Esophagus muscularis mucosa (tissue), 4 donors: ENCODE measurements at places on chromosomes 4 and X. TPM values are rescaled to one million over a fixed set of nuclear protein-coding genes. Genes with fewer than 3 reads are reported as not detected.
A peak's percentile ranks its signal among the peaks of the same experiment; 100 is the strongest.

DNA sequence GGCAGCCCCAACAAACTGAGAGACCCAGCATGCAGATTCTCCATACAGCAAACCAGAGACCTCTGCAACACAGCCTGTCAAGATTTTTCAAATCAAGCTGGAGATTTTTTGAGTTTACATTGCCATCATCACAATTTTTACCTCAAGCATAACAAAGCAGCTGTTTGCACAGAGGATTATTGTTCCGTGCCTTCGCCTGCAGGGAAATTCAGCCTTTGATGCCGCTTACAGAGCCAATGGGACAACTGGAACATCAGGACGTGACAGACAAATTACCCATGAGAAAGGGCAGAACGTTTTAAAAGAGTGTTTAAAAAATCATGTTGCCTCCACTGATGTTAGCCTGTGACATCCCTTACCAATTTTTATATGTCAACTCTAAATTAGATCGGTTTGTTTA lies 363.7 kb downstream of the FBXW7 start:
- H3K4me3 ChIP-seq = no peak overlapping the region
- no peaks in the 10 kb centered on the region for H3K27me3 ChIP-seq
- H3K36me3 ChIP-seq = no peaks in the 10 kb centered on the region
- H3K4me1 ChIP-seq = no peaks in the 10 kb centered on the region
- H3K27ac ChIP-seq = no peak overlapping the region

The C4orf36 gene
- total RNA-seq = not detected

The COL4A6 gene
- 126 TPM for total RNA-seq

- no peaks in the 10 kb centered on the region for H3K27me3 ChIP-seq
- H3K4me1 ChIP-seq = no peaks in the 10 kb centered on the region
- no peak overlapping the region for H3K27ac ChIP-seq
- no peaks in the 10 kb centered on the region for H3K36me3 ChIP-seq
Measured at GRCh38 chrX:125762954-125763353, 403.1 kb downstream of the DCAF12L2 start.

DNA sequence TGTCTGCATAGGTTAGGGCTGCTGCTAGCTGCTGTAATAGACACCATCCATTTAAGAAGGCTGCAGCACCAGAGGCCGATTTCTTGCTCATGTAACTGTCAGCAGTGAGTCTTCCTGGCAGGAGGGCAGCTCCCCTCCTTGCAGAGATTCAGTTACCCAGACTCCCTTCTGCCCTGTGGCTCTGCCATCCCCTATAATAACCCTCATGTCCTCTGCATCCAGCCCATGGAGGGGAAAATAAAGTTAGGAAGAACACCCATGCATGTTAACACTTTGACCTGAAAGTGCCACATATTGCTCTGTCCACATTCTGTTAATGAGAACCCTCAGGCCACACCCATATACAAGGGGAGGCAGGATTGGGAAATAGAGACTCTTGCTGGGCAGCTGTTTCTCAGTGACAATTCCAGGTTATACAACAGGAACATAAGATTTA lies 5.4 kb downstream of the STBD1 start:
- H3K27ac ChIP-seq = no peak overlapping the region
- no peaks in the 10 kb centered on the region for H3K36me3 ChIP-seq
- H3K4me3 ChIP-seq = no peak overlapping the region
- H3K27me3 ChIP-seq = no peaks in the 10 kb centered on the region

DNA sequence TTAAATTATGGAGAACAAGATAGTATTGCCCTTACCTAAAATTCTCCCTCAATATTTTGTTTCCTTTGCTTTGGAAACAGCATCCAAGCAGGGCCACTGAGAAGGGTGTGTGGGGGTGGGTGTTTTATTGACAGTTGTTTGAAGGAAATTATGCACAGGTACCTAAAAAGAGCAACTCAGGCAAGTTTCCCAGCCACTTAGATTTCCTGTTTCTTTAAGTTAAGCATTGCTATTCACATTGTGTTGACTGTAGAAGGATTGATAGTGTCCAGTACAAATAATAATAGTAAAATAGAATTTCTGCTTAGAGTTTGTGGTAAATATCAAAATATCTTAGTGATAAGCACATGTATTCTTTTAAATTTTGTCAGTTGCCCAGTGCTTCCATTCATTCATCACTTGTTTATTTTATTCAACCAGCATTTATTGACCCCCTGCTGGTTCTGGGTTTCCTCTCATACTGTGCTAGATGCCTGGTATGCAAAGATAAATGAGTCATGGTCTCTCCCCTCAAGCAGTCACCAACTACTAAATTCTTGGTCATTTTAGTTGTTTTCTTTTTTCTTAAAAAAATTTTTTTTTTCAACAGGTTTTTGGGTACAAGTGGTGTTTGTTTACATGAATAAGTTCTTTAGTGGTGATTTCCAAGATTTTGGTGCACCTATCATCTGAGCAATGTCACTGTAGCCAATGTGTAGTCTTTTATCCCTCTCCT lies 50.0 kb downstream of the GALNT7 start:
- H3K36me3 ChIP-seq = no peaks in the 10 kb centered on the region
- no peaks in the 10 kb centered on the region for H3K27me3 ChIP-seq
- no peak for DNase-seq
- H3K4me1 ChIP-seq = peaks cover 9% of the 10 kb centered on the region
- H3K4me3 ChIP-seq = no peak overlapping the region
- H3K27ac ChIP-seq = no peak overlapping the region

The CMC4 gene
- total RNA-seq = 28.0 TPM

The ARSJ gene
- 19.5 TPM for total RNA-seq

DNA sequence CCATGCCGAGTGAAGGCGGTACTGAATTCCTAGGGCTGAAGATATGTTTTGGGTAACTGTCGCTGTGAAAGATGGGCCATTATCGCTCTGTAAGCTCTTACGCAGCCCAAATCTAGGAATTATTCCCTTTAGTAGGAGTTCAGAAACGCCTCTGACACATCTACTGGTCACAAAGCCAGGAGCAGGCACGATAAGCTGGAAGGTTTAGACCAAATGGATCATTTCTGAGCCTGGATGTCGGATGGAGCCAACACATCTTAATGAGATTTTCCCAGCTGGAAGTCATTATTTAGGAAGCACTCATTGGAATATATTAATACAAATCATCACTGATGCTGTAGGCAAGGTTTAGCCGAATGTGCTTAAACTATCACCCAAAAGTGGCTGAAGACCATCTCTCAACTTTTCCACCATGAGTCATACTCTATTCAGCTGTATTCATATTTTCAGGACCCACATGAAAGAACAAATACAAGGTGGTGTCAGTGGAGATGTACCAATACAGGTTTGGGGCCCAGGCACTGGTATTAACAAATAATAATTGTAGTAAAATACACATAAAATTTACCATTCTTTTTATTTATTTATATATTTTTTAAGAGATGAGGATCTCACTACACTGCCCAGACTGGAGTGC lies 34.2 kb upstream of the ATRX start:
- H3K27ac ChIP-seq = no peak overlapping the region
- no peaks in the 10 kb centered on the region for H3K36me3 ChIP-seq
- DNase-seq = no peak
- H3K4me1 ChIP-seq = no peaks in the 10 kb centered on the region

- no peak overlapping the region for H3K27ac ChIP-seq
- no peak for DNase-seq
- no peaks in the 10 kb centered on the region for H3K27me3 ChIP-seq
- no peaks in the 10 kb centered on the region for H3K36me3 ChIP-seq
- no peak overlapping the region for H3K4me3 ChIP-seq
Measured at GRCh38 chr4:1092983-1093361, 20.4 kb downstream of the RNF212 start.

The TMEM47 gene
- 172 TPM for total RNA-seq

The TLR2 gene
- 5.6 TPM for total RNA-seq

DNA sequence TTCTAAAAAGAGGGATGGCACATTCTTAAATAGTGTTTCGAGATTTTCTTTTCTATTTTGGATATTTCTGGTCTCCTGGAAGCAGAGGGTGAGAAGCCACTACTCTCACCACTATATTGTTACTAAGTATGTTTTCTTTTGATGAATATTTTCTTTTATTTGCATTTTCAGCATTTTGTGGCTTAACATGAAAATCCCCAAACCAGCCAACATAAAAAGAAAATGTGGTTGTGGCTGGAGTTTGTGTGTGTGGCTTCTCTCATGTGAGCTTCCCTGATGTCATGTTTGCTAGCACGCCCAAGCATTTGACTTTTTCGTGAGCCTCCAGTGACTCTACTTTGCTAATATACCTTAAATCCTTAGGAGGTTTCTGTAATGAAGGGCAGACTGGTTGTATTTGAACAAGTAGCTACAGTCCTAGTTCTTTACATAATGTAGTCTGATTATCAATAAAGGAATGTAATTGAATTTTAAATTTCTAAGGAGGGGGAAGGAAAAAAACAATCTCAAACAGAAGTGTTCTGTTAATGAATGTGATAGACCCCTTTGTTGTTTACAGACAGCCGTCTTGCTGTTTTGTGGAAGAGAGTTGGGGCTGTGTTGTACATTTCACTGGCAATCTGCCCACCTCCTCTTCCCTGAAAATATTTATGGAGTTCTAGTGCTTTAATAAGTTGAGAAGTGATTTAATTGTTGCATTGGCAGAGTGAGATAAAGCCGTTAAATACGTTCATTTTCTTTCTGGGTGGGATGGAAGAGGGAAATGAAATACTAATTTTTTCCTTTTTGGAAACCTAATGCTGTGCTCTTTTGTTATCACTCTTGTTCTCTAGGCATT lies 114.6 kb downstream of the ARHGAP10 start:
- H3K36me3 ChIP-seq = peaks cover 4% of the 10 kb centered on the region
- H3K4me1 ChIP-seq = peaks cover 78% of the 10 kb centered on the region
- H3K27me3 ChIP-seq = no peaks in the 10 kb centered on the region
- H3K4me3 ChIP-seq = no peak overlapping the region

- H3K4me3 ChIP-seq = no peak overlapping the region
- H3K4me1 ChIP-seq = no peaks in the 10 kb centered on the region
- H3K27ac ChIP-seq = peak overlapping the region; percentile 65
- no peaks in the 10 kb centered on the region for H3K36me3 ChIP-seq
- no peaks in the 10 kb centered on the region for H3K27me3 ChIP-seq
- DNase-seq = no peak
Measured at GRCh38 chrX:118536687-118537461, 41.3 kb downstream of the DOCK11 start.

The EVC gene
- 46.1 TPM for total RNA-seq

- H3K27ac ChIP-seq = no peak overlapping the region
- H3K4me3 ChIP-seq = peak overlapping the region; percentile 32
- H3K4me1 ChIP-seq = peaks cover 10% of the 10 kb centered on the region
- H3K27me3 ChIP-seq = no peaks in the 10 kb centered on the region
- no peak for DNase-seq
Measured at GRCh38 chr4:159047478-159048165, 55.3 kb upstream of the RAPGEF2 start.

DNA sequence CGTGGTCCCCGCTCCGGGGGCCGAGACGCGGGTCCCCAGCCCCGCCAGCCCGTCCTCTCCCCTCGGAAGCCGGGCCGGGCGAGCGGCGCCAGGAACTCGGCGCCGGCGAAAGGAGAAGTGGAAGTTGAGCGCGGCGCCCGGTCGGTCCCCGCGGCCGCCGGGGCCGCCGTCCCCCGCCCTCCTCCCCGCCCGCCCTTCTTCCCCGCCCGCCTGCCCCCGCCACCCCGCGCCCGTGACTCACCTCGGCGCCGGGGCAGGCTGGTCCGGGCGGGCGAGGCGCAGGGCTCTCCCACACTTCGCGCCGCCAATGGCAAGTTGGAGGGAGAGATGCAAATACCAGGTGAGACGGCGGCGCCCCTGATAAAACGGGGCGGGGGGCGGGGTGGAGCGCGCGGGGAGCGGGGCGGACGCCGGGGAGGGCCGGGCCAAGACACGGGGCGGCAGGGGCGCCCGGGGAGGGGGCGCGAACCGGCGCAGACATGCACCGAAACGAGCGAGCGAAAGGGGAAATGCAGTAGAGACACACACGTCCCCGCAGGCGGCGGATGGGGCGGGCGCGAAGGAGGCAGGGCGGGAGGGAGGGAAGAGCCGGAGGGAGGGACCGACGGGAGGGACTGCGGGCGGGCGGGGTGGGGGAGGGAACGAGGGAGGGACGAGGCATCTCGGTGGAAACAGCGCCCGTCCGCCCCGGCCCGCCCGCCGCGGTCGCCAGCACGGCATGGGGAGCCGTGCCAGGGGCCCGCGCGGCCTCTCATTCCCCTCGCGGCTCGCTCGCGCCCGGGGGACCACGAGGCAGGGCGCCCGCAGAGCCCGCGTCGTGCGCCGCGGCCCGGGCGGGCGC lies at the start of gene ELF4:
TSS of gene ELF4 (minus strand) at position 119 of the 841 bp plus-strand sequence. CDS start 29,167 bp downstream, outside the sequence.
- peak within 1 kb of the TSS; percentile 87 for H3K27ac ChIP-seq
- H3K36me3 ChIP-seq = no peaks in the 10 kb centered on the region
- DNase-seq = no peak
- peaks cover 20% of the 10 kb centered on the region for H3K4me1 ChIP-seq
- no peaks in the 10 kb centered on the region for H3K27me3 ChIP-seq

DNA sequence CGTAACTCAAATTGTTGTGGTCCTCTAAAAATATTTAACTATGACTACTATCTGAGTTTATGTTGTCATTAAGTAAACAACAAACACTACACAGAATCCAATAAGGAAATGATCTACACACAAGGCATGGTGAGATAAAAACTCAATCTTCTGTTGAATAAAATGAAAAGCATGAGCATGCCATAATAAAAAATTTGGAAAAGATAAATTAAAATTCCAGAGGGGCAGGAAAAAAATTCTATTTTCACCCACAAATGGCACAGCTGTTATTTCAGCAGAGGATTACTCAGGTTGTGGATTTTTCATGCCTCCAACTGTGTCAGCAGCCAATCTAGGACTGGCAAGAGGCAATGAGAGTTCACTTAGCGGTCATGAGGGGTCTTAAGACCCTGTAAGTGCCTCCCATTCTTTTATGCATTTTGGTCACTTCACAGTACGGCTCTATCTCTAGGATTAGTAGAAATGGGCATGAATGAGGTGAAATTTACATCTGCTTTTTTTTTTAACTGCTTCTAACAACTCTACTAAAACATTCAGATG lies 639.8 kb upstream of the DIPK2B start:
- no peak overlapping the region for H3K4me3 ChIP-seq
- no peak for DNase-seq
- no peaks in the 10 kb centered on the region for H3K36me3 ChIP-seq
- no peak overlapping the region for H3K27ac ChIP-seq
- H3K4me1 ChIP-seq = no peaks in the 10 kb centered on the region
- no peaks in the 10 kb centered on the region for H3K27me3 ChIP-seq

The GC gene
- not detected for total RNA-seq

The NXF2 gene
- not detected for total RNA-seq

DNA sequence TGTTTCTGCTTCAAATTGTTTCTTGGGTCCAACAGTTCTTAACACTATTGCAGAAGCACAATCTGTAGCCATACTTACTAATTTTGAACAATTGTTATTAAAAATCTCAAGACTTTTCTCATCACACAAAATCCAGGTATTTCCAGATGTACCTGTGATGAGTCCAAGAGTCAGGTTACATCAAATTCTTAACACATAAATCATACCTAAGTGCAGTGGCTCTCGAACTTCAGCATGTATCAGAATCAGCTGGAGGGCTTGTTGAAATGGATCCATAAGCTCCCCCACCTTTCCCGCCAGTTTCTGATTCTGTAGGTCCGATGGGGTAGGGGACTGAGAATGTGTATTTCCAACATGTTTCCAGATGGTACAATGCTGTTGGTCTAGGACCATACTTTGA lies 10.6 kb downstream of the FAM120C start:
- no peaks in the 10 kb centered on the region for H3K36me3 ChIP-seq
- no peaks in the 10 kb centered on the region for H3K27me3 ChIP-seq
- no peaks in the 10 kb centered on the region for H3K4me1 ChIP-seq

The XAGE3 gene
- total RNA-seq = not detected

- H3K27me3 ChIP-seq = no peaks in the 10 kb centered on the region
- peaks cover 39% of the 10 kb centered on the region for H3K4me1 ChIP-seq
- no peaks in the 10 kb centered on the region for H3K36me3 ChIP-seq
- H3K27ac ChIP-seq = peak overlapping the region; percentile 95
- no peak for DNase-seq
Measured at GRCh38 chr4:124713185-124713592, 657 bp upstream of the ANKRD50 start.

The FAM236C gene
- not detected for total RNA-seq
